T-helper 17 cell (primary cell): ENCODE measurements at places on chromosomes 5 and 9. TPM values are rescaled to one million over a fixed set of nuclear protein-coding genes. Genes with fewer than 3 reads are reported as not detected.

ENTPD2 gene
- total RNA-seq: not detected

LAMC3 gene
- 0.50 TPM for total RNA-seq

ANKRD55 gene
- 2.3 TPM for total RNA-seq

IFNA21 gene
- total RNA-seq: not detected

UNC5A gene
- not detected for total RNA-seq

AOPEP gene
- total RNA-seq: 12.9 TPM

FAM151B gene
- 0.32 TPM for total RNA-seq

TRIM7 gene
- total RNA-seq: 3.5 TPM

DNA sequence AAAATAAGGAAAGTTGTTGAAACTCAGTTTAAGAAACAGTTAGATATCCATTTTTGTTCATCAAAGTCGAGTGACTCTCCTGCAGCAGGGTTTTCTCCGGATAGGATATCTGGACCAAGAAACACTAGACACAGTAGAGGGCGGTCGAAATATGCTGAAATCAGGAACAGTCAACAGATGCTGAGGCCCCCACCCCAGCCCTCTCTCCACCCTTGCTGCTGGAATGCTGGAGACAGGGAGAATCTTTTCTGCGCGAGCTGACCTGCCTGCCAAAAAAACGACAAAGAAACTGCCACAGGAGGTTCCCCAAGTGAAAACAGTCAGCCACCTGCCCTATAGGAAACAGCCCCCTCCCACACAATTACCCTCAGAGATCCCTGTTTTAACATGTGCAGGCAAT, 4.3 kb upstream of the IL13 start:
- no peak overlapping the region for H3K4me3 ChIP-seq
- H3K4me1 ChIP-seq: peaks cover 10% of the 10 kb centered on the region
- H3K27ac ChIP-seq: no peak overlapping the region
- H3K27me3 ChIP-seq: peaks cover 41% of the 10 kb centered on the region
- DNase-seq: no peak
- H3K36me3 ChIP-seq: peaks cover 3% of the 10 kb centered on the region

GRCh38 chr5:142698447-142699183, 12.7 kb upstream of the FGF1 start:
- DNase-seq: no peak
- H3K4me3 ChIP-seq: no peak overlapping the region
- H3K27ac ChIP-seq: no peak overlapping the region
- peaks cover 15% of the 10 kb centered on the region for H3K27me3 ChIP-seq
- H3K4me1 ChIP-seq: no peaks in the 10 kb centered on the region

GRCh38 chr9:78035383-78035993, 3.9 kb upstream of the GNAQ start:
- DNase-seq: peak; percentile 18
- H3K27ac ChIP-seq: peak overlapping the region; percentile 45
- peaks cover 30% of the 10 kb centered on the region for H3K4me1 ChIP-seq
- H3K36me3 ChIP-seq: peaks cover under 1% of the 10 kb centered on the region

DNA sequence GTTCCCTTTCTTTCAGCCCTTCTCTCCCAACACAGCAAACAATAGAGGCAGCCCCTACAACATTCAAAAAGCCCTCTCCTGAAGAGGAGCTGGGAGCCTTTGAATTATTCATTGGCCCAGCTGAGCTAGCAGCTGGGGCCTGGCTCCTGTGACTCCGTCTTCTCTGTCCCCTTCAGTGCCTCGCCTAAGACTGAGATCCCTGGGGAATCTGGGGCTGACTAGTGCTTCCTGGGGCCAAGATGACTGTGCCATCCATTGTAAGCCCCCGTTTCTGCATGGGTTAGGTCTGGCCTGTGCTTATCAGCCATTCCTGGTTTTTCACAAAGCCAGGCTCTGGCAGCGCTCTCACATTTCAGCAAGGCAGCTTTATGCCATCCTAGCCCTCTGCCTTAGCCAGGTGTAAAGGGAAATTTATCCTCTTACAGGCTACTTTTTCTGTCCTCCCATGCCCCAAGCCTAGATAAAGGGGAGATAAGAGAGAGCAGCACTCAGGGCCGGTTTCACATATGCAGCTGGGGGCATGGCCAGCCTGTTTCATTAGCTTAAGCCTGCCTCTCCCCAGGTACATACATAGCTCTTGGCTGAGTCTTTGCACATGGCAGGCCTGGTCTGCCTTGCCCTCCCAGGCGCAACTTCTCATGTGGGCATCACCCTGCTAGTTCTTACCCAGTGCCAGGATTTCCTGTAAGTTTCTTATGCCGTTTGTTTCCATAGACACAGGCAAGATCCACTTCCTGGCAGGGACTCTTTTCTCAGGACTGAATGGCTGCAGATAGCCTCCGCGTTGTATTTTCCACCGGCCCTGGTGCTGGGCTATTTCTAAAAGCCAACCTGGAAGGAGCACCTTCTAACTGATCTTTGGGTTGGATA, 15.8 kb downstream of the PTPA start:
- no peak overlapping the region for H3K27ac ChIP-seq
- H3K27me3 ChIP-seq: no peaks in the 10 kb centered on the region
- peaks cover 5% of the 10 kb centered on the region for H3K4me1 ChIP-seq

DNA sequence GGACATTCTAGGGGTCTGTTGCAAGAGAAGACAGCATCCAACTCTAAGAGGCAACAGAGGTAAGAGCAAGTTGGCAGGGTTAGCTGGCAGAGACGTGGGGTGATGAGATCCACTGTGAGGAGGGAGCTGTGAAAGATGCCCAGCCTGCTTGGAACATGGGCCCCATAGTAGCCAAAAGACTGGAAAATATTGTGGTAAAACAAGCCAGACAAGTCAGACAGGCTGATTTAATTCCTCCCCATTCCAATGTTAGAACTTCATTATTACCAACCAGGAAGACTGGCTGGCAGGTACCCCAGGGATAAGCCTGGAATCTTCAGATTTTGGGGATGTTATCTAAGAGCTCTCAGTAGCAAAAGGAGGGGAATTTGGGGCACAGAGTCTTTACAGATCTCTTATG, 181.3 kb downstream of the SEC61B start:
- H3K4me1 ChIP-seq: no peaks in the 10 kb centered on the region
- H3K36me3 ChIP-seq: no peaks in the 10 kb centered on the region
- no peak for DNase-seq

DNA sequence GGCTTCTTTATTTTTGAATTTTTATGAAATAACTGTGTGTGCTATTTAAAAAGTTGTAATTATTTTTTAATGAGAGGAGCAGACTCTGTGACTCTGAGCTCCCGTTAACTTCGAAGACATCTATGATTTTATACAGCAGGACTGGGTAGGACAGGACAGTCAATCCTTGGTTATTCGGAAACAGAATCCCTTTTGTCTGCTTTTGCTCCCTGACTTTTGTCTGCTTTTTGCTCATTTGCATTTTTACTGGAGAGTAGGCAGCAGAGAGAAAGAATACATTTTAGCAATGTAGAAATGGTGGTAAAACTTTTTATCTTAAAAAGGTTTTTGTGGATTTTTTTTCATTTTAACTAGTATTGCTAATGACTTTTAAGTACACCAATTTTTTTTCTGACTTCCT, 303.6 kb downstream of the ARHGAP26 start:
- no peak overlapping the region for H3K4me3 ChIP-seq
- no peaks in the 10 kb centered on the region for H3K27me3 ChIP-seq
- H3K27ac ChIP-seq: no peak overlapping the region
- DNase-seq: no peak

- no peak overlapping the region for H3K4me3 ChIP-seq
- peaks cover 2% of the 10 kb centered on the region for H3K36me3 ChIP-seq
- peaks cover 13% of the 10 kb centered on the region for H3K27me3 ChIP-seq
Observed at GRCh38 chr5:179459771-179460170, 90.6 kb upstream of the RUFY1 start.

DNA sequence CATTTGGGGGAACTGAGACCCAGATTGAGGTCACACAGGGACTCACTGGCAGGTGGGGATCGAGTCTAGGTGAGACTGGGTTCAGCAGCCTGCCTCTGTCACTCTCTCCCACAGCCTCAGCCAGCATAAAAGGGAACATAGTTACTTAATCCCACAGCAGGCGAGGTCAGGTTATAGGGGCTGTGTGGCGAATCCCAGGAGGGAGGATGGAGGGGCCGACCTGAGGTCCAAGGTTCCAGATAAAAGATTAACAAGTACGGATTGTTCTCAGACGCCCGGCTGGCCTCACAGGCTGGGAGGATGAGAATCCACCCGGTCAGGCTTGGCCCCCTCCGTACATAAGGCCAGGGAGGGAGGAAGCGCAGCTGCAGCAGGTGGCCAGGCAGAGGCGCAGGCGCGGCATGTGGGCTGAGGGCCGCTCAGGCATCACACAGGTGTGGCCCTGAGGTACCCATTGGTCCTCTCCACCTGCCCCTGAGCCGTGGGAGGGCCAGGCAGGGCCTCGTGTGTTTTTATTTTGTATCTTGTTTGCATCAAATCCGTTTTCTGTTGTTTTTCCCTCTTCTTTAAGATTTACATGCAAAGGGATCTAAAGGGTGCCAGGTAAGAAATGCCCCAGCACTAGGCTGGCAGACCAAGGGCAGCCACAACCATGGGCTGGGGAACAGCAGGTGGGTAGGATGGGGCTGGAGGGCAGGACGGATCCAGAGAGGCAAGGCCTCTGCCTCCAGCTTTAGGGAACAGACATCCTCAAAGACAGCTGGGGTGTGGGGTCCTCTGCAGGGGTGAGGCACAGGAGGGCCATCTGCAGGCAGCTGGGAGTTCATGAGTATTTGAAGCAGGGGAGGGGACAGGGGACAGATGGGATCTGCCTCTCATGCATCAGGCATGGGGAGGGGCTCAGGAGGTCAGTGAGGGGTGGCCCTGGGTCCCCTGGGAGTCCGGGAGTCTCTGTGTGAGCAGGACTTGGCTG, 3.6 kb downstream of the SUSD3 start:
- no peak for DNase-seq
- H3K36me3 ChIP-seq: peaks cover 2% of the 10 kb centered on the region
- peaks cover 66% of the 10 kb centered on the region for H3K4me1 ChIP-seq
- no peaks in the 10 kb centered on the region for H3K27me3 ChIP-seq

DNA sequence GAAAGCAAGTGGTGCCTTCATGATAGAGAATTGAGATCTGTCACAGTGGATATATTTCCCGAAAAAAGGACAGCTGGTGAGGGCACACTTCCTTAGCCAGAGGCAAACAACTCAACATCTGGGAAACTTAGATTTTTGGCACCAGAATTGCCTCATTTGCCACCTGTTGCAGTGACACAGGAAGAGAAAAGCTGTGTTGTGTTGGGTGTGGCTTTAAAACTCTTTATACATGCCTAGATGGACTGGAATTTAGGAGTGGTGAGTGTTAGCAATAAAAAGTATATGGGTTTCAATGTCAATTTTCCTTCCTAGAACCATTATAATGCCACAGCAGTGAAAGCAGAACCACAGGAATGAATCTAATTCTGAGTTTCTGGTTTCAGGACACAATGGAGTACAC, 62.6 kb upstream of the CEMIP2 start:
- no peak overlapping the region for H3K4me3 ChIP-seq
- H3K36me3 ChIP-seq: peaks cover 3% of the 10 kb centered on the region
- DNase-seq: no peak
- no peak overlapping the region for H3K27ac ChIP-seq
- peaks cover 16% of the 10 kb centered on the region for H3K27me3 ChIP-seq
- no peaks in the 10 kb centered on the region for H3K4me1 ChIP-seq

DNA sequence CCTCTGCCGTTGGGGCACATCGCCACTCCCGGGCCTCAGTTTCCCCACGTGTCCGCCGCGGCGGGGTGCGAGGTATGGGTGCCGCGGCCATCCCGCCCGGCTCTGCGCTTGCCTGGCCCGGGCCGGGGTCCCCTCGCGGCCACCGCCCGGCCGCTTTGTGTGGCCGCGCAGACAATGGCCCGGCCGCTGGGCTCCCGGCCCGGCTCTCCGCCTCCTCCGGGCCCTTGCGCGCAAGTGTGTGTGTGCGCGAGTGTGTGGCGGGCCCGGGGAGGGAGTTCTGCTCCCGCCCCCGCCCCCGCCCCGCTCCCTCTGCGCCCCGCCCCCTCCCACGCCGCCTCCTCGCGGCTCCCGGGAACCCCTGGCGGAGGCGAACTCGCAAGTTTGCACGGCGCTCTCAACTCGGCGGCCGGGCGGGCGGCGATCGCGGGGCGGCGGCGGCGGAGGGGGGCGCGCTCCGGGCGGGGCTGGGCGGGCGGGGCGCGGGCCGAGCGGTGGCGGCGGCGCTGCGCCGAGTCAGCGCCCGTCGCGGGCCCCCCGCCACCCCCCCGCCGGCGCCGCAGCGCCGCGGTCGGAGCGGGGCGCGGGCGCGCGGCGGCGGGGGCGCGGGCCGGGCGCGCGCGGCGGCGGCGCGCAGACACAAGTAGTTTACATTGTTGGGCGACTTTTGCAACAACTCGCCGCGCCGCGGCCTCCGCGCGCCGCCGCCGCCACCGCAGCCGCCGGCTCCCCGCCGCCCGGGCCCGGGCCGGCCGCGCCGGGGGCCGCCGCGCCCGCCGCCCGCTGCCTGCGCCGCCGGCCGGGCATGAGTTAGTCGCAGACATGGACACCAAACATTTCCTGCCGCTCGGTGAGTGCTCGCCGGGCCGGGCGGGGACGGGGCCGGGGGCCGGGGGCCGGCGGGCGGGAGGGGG, at the start of gene RXRA:
RXRA (plus strand) TSS at position 643 of the 911 bp plus-strand sequence; CDS start at position 820, 177 bp downstream.
- no peaks in the 10 kb centered on the region for H3K27me3 ChIP-seq
- H3K27ac ChIP-seq: no peak within 1 kb of the TSS
- peaks cover 12% of the 10 kb centered on the region for H3K4me1 ChIP-seq
- H3K36me3 ChIP-seq: no peaks in the 10 kb centered on the region
- H3K4me3 ChIP-seq: peak within 1 kb of the TSS; percentile 89

DNA sequence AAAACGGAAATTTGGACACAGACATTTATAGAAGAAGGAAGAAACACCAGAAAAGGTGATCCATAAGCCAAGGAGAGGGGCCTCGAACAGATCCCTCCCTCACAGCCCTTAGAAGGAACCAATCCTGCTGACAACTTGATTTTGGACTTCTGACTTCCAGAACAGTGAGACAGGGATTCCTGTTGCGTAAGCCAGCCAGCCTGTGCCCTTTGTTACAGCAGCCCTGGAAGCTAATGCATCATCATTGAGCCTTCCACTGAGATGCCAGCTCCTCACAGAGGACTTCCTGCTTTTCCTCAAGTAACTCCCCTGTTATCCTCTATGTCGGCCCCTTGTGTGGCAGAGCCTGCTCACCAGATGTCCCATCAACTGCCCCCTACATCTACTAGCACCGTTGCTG, 94.1 kb downstream of the JMY start:
- peaks cover 2% of the 10 kb centered on the region for H3K36me3 ChIP-seq
- H3K4me1 ChIP-seq: no peaks in the 10 kb centered on the region
- peak overlapping the region; percentile 12 for H3K4me3 ChIP-seq
- peak overlapping the region; percentile 0 for H3K27ac ChIP-seq
- H3K27me3 ChIP-seq: peaks cover 6% of the 10 kb centered on the region

GRCh38 chr9:127915801-127916719, 781 bp downstream of the ST6GALNAC4 start:
- H3K4me1 ChIP-seq: peaks cover 27% of the 10 kb centered on the region
- no peaks in the 10 kb centered on the region for H3K27me3 ChIP-seq
- H3K4me3 ChIP-seq: peak overlapping the region; percentile 85

DNA sequence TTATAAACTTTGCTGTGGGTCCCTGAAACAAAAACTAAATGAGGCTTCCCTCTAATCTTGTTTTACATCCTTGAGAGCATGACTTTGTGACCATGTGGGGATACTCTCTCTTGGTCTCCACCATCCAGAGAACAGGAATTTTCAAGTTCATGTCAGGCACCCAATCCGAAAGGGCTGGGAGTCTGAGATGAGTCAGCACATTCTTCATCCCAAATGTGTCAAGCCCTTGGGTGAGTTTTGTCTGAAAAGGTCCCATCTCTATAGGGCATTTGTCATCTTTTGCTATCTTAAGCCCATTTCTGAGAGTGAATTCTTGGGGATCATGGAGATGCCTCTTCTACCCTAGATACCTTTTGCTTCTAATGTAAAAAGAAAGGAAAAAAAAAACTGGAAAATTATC, 26.9 kb upstream of the RAPGEF6 start:
- DNase-seq: no peak
- H3K36me3 ChIP-seq: peaks cover 14% of the 10 kb centered on the region
- no peaks in the 10 kb centered on the region for H3K4me1 ChIP-seq
- H3K4me3 ChIP-seq: no peak overlapping the region
- H3K27me3 ChIP-seq: no peaks in the 10 kb centered on the region

- peaks cover 24% of the 10 kb centered on the region for H3K4me1 ChIP-seq
- DNase-seq: no peak
- H3K4me3 ChIP-seq: no peak overlapping the region
Observed at GRCh38 chr9:128121924-128122808, 5.4 kb downstream of the PTGES2 start.
